Fibroblast of skin of right biceps (primary cell): ENCODE measurements at places on chromosomes 11 and 22.
A peak's percentile ranks its signal among the peaks of the same experiment; 100 is the strongest.

- DNase-seq = no peak
Measured at GRCh38 chr11:11981364-11981763, 27.1 kb downstream of the DKK3 start.

- peak; percentile 92 for DNase-seq
Measured at GRCh38 chr11:102111011-102111786, 952 bp downstream of the YAP1 start.

GRCh38 chr11:102589047-102589459 lies 36.1 kb downstream of the MMP20 start:
- no peak for DNase-seq

- DNase-seq = peak; percentile 19
Measured at GRCh38 chr11:68370211-68371111, 58.1 kb downstream of the LRP5 start.

DNA sequence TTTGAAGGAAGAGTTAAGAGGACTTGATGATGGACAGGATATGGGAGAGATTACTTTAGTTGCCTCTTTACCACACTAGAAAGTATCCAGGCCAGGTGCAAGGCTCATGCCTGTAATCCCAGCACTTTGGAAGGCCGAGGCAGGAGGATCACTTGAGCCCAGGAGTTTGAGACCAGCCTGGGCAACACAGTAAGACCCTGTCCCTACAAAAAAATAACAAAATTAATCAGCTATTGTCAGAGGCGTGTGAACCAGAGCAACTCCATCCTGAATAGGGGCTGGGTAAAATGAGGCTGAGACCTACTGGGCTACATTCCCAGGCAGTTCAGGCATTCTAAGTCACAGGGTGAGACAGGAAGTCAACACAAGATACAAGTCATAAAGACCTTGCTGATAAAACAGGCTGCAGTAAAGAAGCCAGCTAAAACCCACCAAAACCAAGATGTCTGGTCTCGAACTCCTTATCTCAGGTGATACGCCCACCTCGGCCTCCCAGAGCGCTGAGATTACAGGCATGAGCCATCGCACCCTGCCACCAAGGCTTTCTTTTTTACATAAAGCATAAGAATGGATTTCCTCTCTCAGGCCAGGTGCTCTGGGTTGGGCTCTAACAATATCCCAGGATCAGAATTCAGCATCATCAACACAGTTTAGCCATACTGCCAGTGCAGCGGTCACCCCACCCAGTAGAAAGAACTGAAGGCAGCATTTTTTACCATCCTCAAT lies 17.8 kb downstream of the PI4KA start:
- no peak for DNase-seq

- no peak for DNase-seq
Measured at GRCh38 chr11:128201801-128202200, 385.6 kb downstream of the ETS1 start.

- DNase-seq = no peak
Measured at GRCh38 chr22:27903805-27904473, 15.1 kb downstream of the PITPNB start.

- DNase-seq = no peak
Measured at GRCh38 chr11:112366777-112367176, 106.1 kb upstream of the PLET1 start.

DNA sequence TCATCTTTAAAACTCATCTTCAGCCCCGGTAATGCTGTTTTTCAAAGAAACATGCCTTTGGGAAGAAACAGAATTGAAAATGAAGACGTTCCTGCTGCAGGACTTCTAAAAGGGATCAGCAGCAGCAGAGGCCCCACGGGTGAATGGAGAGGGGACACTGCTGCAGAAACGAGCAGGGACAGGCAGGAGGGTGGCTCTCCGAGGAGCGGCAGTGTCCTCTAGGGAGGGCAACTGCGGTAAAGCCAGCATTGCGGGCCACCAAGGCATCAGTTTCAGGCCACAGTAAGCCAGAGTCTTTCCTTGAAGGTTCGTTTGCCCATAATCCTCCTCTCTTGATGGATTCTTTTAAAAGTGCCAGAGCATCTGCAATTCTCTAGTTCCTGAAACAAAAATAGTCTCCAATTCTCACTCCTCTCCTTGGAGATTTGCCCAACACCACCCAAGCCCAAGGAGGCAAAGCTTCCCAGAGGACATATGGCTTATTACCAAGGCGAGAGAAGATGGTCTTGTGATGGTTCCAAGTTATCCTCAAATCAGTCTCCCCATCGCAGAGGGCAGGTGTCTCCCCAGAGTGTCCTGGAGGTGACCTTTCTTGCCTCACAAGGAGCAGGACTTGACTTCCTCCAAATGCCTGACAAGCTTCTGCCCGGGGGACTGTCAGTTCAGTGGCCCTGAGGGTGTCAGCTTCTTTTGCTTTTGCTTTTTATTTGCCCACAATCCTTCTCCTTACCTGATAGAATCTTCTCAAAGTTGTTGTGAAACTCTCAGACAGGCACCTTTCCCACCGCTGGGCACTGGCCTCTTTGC lies 341.1 kb upstream of the B3GAT1 start:
- no peak for DNase-seq
